ENCODE measurements at places on chromosomes 4 and X.

DNA sequence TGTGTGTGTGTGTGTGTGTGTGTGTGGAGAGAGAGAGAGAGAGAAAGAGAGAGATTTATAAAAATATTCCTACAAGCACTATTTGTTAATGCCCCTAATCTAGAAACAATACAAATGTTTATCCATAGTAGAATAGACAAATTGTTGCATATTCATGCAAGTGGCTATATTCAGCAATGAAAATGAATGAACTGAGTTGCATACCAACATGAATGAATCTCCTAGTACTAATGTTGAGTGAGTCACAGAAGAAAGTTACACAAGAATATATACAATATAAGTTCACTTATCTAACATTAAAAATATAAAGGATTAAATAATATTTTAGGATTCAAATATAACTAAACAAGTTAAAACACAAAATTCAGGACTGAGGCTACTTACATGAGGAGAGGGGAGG is 456.8 kb upstream of the AMOT start:
- no peak overlapping the region for H3K27ac ChIP-seq
- no peak overlapping the region for H3K4me3 ChIP-seq
- DNase-seq, result no peak
- H3K4me1 ChIP-seq, result no peaks in the 10 kb centered on the region
- H3K36me3 ChIP-seq, result no peaks in the 10 kb centered on the region

GRCh38 chr4:83054928-83055327 is 19.9 kb downstream of the COPS4 start:
- H3K27me3 ChIP-seq, result no peaks in the 10 kb centered on the region
- H3K4me3 ChIP-seq, result no peak overlapping the region
- no peaks in the 10 kb centered on the region for H3K4me1 ChIP-seq
- H3K36me3 ChIP-seq, result peaks cover 62% of the 10 kb centered on the region
- DNase-seq, result no peak

GRCh38 chr4:25908491-25908901 is 5.5 kb upstream of the SMIM20 start:
- H3K4me3 ChIP-seq, result no peak overlapping the region
- H3K27ac ChIP-seq, result no peak overlapping the region
- H3K27me3 ChIP-seq, result no peaks in the 10 kb centered on the region
- H3K4me1 ChIP-seq, result peaks cover 7% of the 10 kb centered on the region
- no peaks in the 10 kb centered on the region for H3K36me3 ChIP-seq

- H3K4me1 ChIP-seq, result no peaks in the 10 kb centered on the region
- no peaks in the 10 kb centered on the region for H3K36me3 ChIP-seq
- no peak overlapping the region for H3K27ac ChIP-seq
- H3K4me3 ChIP-seq, result no peak overlapping the region
- H3K27me3 ChIP-seq, result no peaks in the 10 kb centered on the region
- no peak for DNase-seq
These were observed 181.5 kb downstream of the GC start for GRCh38 chr4:71602289-71602900.

- DNase-seq, result no peak
- no peak overlapping the region for H3K27ac ChIP-seq
- H3K27me3 ChIP-seq, result no peaks in the 10 kb centered on the region
- H3K36me3 ChIP-seq, result no peaks in the 10 kb centered on the region
- no peak overlapping the region for H3K4me3 ChIP-seq
These were observed 240.4 kb upstream of the LDB2 start for GRCh38 chr4:17138847-17139246.

GRCh38 chr4:105840426-105841174 is 54.7 kb upstream of the NPNT start:
- peaks cover 29% of the 10 kb centered on the region for H3K36me3 ChIP-seq
- no peaks in the 10 kb centered on the region for H3K27me3 ChIP-seq
- DNase-seq, result no peak
- no peak overlapping the region for H3K4me3 ChIP-seq

DNA sequence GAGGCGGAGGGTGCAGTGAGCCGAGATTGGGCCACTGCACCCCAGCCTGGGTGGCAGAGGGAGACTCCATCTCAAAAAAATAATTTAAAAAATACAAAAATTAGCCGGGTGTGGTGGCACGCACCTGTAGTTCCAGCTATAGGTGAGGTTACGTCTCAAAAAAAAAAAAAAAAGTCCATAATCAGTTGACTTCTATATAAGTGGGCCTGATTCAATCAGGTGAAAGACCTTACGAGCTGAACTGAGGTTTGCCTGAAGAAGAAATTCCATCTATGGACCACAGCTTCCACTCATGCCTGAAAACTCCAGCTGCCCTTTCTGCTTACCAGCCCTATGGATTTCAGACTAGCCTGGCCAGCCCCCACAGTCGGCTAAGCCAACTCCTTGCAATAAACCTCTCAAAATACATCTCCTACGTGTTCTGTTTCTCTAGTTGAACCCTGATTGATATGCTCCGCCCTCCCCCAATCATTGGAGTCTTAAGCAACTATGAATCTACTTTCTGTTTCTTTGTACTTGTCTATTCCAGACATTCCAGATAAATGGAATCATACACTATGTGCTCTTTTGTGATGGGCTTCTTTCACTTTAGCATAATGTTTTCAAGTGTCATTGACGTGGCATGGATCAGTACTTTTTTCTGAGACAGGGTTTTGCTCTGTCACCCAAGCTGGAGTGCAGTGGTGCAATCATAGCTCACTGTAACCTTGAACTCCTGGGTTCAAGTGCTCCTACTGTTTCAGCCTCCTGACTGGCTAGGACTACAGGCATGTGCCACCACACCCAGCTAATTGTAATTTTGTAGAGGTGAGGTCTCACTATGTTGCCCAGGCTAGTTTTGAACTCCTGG is 36.6 kb downstream of the SAT1 start:
- no peak overlapping the region for H3K27ac ChIP-seq
- no peak overlapping the region for H3K4me3 ChIP-seq
- peaks cover 4% of the 10 kb centered on the region for H3K4me1 ChIP-seq

DNA sequence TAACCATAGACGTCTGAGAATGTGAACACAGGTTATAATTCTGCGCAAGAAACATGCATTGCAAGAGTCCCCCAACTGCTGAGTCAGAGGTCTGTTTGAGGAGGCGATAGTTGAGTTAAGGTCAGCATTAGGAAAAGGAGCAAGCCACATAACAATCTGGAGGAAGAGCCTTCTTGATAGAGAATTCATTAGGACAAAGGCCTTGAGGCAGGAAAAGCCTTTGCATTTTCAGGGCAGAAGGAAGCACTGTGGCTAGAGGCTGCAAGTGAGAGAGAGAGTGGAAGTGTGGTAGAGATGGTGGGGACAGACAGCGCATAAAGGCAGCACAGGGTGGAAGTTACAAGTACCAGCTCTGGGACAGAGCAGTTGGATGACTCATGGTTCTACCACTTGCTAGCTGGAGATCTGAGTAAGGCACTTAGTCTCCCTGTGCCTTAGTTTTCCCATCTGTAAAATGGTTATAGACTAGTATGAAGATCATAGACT is 125.8 kb upstream of the LNX1 start:
- H3K36me3 ChIP-seq, result no peaks in the 10 kb centered on the region
- no peak for DNase-seq
- H3K4me3 ChIP-seq, result no peak overlapping the region
- no peak overlapping the region for H3K27ac ChIP-seq
- H3K4me1 ChIP-seq, result peaks cover 2% of the 10 kb centered on the region

DNA sequence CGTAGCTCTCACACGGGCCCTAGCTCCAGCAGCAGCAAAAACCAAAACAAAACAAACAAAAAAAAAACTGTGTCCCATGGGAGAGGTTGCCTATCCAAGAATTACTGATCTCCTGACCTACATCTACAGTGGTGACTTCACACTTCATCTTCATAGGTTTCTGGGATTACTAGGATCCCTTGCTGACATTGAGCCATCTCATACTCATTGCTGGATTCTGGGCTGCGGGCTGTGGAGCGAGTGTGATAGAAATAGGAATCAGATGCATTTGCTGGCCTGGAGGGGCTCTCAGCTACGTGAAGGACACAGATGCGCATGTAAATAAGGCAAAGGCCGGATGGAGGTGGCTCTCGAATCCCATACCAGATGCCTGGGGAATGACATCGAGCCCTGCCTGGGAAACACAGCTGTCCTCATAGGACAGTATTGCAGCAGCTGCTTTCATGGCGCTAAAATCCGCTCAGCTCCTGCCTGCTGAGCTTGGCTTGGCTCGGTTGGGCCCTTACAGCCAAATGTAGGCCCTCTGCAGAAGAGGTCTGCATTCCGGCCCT is 41.7 kb downstream of the CNGA2 start:
- no peaks in the 10 kb centered on the region for H3K4me1 ChIP-seq
- no peak overlapping the region for H3K27ac ChIP-seq
- no peaks in the 10 kb centered on the region for H3K27me3 ChIP-seq
- no peak for DNase-seq

- no peak for DNase-seq
- no peak overlapping the region for H3K4me3 ChIP-seq
- no peak overlapping the region for H3K27ac ChIP-seq
- H3K4me1 ChIP-seq, result no peaks in the 10 kb centered on the region
These were observed 53.9 kb downstream of the PPARGC1A start for GRCh38 chr4:23835774-23836478.

- H3K27me3 ChIP-seq, result no peaks in the 10 kb centered on the region
- no peaks in the 10 kb centered on the region for H3K4me1 ChIP-seq
- no peak overlapping the region for H3K27ac ChIP-seq
- no peak overlapping the region for H3K4me3 ChIP-seq
- no peaks in the 10 kb centered on the region for H3K36me3 ChIP-seq
These were observed 155.5 kb downstream of the SLC7A11 start for GRCh38 chr4:138086611-138087041.

DNA sequence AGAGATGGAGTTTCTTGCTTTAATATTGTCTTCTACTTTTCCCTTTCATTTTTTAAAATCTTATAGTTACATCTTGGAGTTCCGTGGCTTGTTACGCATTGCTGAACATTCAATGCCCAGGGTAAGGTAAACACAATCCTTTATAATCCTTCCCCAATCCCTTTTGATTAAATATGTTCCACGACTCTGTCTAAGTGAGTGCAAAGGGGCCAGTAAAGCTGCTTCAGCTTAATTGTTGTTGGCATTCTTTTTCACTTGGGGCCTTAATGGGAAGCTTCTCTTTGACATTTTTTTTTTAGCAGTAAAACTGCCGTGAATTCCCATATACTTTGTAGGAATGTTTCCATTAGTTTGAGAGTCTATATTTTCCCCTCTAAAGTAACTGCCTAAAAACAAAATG is 1028.1 kb downstream of the C4orf33 start:
- no peaks in the 10 kb centered on the region for H3K36me3 ChIP-seq
- no peak overlapping the region for H3K27ac ChIP-seq
- H3K27me3 ChIP-seq, result no peaks in the 10 kb centered on the region
- no peaks in the 10 kb centered on the region for H3K4me1 ChIP-seq

DNA sequence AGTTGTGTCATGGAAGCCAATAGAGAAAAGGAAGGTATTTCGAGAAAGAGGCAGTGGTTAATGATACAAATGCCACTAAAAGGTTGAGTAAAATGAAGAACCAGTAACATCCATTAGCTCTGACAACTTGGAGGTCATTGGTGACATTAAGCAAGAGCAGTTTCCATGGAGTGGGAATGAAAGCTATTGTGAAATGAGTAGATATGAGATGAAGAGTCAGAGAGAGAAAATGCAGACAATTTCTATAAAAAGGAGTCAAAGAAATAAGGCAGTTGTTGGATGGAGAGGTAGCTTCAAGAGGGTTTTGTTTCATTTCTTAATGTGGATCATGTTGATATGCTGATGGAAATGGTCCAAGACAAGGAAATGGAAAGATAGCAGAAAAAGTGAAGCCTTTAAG is 9.6 kb upstream of the AMTN start:
- H3K27me3 ChIP-seq, result no peaks in the 10 kb centered on the region
- no peak overlapping the region for H3K27ac ChIP-seq
- no peak overlapping the region for H3K4me3 ChIP-seq
- no peak for DNase-seq
- H3K4me1 ChIP-seq, result no peaks in the 10 kb centered on the region

GRCh38 chrX:151703487-151703886 is 8.2 kb downstream of the PRRG3 start:
- no peak overlapping the region for H3K4me3 ChIP-seq
- H3K36me3 ChIP-seq, result no peaks in the 10 kb centered on the region
- H3K27me3 ChIP-seq, result no peaks in the 10 kb centered on the region
- no peak overlapping the region for H3K27ac ChIP-seq
- no peaks in the 10 kb centered on the region for H3K4me1 ChIP-seq

- no peaks in the 10 kb centered on the region for H3K4me1 ChIP-seq
- DNase-seq, result no peak
- no peak overlapping the region for H3K4me3 ChIP-seq
- no peaks in the 10 kb centered on the region for H3K36me3 ChIP-seq
- no peak overlapping the region for H3K27ac ChIP-seq
- H3K27me3 ChIP-seq, result no peaks in the 10 kb centered on the region
These were observed 514.4 kb downstream of the RPA4 start for GRCh38 chrX:97398030-97398551.

- H3K4me1 ChIP-seq, result no peaks in the 10 kb centered on the region
- no peak for DNase-seq
- no peak overlapping the region for H3K27ac ChIP-seq
- no peaks in the 10 kb centered on the region for H3K36me3 ChIP-seq
- H3K27me3 ChIP-seq, result no peaks in the 10 kb centered on the region
- H3K4me3 ChIP-seq, result no peak overlapping the region
These were observed 15.3 kb downstream of the BMX start for GRCh38 chrX:15515931-15516330.

DNA sequence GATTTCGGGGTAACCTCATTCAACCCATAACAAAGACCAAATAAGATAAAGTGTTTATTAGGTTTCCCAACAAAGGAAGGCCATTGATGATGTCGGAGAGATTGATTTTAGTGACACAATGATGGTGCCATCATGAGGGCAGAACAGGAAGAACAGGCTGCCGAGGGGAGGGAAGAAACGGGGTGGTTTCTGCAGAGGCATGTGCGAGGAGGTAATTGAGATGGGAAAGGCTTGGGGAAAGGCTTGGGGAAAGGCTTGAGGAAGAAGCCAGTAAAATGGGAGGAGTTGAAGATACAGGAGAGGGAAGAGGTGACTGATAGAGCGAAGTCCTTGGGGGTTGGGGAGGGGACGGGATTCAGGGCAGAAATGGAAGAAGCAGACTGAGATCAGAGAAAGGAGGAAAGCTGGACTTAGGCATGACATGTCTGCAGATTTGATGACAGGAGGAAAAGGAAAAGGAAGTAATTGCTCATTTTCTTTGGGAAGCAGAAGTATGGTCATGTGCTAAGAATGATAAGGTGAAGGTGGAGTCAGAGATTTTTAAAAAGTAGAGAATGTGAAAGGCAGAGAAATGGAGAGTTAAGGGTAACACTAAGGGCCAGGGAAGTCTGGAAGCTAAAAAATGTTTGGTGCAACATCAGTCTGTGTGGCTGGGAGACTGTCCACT is 6.0 kb downstream of the HPSE start:
- H3K27ac ChIP-seq, result no peak overlapping the region
- no peaks in the 10 kb centered on the region for H3K36me3 ChIP-seq
- no peak for DNase-seq

DNA sequence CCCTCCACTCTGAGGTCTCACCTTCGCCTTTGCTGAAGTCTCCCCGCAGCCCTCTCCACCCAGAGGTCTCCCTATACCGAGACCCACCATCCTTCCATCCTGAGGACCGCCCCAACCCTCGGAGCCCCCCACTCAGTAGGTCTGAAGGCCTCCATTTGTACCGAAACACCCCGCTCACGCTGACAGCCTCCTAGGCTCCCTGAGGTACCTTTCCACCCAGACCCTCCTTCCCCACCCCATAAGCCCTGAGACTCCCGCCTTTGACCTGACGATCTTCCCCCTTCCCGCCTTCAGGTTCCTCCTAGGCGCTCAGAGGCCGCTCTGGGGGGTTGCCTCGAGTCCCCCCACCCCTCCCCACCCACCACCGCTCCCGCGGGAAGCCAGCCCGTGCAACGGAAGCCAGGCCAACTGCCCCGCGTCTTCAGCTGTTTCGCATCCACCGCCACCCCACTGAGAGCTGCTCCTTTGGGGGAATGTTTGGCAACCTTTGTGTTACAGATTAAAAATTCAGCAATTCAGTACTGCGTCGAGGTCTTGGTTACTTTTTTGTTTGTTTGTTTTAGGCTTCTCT is 5.0 kb downstream of the SOD3 start:
- DNase-seq, result no peak
- no peaks in the 10 kb centered on the region for H3K36me3 ChIP-seq
- H3K4me3 ChIP-seq, result no peak overlapping the region
- peaks cover 10% of the 10 kb centered on the region for H3K4me1 ChIP-seq
- H3K27ac ChIP-seq, result no peak overlapping the region

Data from RWPE2 (cell line).